Kidney glomerular epithelial cell (primary cell): ENCODE measurements at places on chromosomes 7 and 10.

DNA sequence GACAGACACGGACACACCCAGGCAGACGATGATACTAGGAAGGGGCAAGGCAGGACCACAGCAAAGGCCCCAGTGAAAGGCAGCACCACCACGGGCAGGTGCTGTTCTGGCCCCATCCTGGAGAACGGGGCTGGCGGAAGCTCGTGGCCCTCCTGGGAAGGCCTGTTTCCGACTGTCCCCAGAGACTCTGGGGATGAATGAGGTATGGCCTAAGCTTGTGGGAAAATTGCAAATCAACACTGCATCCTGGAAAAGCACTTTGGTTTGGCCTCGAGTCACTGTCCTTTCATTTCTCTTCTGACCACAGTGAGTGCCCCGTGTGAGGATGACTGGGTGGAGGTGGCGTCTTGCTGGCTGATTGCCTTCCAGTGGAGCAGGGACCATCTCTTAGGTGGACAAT is 81.6 kb upstream of the ANLN start:
- no peak for DNase-seq

GRCh38 chr10:122567056-122567660 is 6.6 kb downstream of the DMBT1 start:
- no peak for DNase-seq

DNA sequence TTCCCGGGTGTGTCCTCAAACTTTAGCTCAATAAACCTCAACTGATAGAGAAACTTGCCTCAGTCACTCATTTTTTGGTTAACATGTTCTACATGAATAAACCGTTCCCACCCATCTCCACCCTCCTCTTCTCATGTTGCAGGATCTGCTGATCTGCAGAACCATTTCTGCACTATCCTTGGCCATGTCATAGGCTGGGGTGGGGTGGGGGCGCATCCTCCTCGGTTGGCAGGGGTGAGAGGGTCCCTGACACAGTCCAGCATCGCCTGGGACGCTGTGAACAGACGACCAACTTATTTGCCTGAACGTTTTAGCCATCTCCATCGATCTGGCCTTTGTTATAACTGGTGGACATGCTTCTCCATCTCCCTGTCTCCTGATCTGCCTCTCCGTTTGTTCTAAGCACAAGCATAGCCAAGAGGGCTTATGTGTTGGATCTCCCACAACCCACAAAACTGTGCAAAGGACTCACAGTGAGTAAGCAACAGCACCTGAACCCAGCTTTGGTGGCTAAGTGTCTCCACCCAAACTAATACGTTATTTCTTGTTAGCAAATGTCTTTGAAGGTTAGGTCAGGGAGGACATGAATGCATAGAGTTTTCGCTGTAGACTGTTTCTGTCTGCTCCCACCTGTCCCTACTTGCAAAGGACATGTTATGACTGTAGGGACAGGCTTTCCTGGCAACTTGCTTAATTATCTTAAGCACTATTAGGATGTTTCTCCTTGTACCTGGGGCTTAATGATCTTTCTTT is 51.7 kb downstream of the PRKCQ start:
- DNase-seq = no peak

- no peak for DNase-seq
Measured at GRCh38 chr7:47535035-47535703, 46.7 kb downstream of the TNS3 start.

- DNase-seq = no peak
Measured at GRCh38 chr10:20117471-20117870, 301.2 kb downstream of the PLXDC2 start.

DNA sequence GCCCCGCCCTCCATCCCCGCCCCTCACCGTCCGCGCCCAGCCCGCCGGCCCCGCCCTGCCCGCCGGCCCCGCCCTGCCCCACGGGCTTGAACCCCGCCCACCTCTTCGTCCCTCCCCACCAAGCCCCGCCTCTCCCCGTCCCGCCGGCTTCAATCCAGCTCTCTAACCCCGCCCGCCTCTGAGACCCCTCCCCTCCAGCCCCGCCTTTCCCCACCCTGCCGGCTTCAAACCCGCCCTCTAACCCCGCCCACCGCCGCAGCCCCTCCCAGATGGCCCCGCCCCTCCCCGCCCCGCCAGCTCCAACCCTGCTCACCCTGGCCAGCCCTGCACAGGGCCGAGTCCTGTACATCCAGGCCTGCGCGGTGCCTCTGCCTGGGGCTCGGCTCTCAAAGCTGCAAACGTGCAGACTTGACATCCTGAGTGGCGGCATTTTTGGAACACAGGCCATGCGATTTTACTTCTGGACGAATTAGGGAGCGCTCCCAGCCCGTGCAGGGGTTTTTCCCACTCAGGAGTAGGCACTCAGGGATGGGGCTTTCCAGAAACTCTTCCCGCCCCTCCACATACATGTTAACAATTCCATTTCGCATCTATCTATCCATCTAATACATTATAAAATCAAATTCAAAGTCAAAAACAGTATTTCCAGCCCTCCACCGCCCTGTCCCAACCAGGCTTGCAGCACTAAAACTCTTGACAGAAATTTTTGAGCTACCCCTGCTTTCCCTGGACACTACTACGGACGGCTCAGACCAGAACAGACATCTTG is 477 bp upstream of the NMT2 start:
- peak; percentile 76 for DNase-seq

GRCh38 chr7:97565665-97566064 is 166.2 kb upstream of the TAC1 start:
- DNase-seq = no peak

DNA sequence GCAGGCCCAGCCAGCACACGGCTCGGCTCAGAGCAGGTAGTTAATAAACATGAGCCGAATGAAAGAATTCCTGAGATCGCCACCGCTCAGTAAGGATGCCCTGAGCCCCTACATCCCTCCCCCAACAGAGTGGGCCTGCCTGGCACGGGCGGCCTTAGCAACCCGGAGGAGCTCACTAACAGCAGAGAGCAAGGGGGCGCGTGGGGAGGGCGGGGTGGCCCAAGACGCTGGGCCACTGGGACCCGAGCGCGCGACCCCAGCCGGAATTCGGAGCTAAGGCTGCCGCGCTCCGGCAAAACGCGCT is 403 bp upstream of the ENO4 start:
- no peak for DNase-seq
